ENCODE measurements at places on chromosomes 5 and 9.

DNA sequence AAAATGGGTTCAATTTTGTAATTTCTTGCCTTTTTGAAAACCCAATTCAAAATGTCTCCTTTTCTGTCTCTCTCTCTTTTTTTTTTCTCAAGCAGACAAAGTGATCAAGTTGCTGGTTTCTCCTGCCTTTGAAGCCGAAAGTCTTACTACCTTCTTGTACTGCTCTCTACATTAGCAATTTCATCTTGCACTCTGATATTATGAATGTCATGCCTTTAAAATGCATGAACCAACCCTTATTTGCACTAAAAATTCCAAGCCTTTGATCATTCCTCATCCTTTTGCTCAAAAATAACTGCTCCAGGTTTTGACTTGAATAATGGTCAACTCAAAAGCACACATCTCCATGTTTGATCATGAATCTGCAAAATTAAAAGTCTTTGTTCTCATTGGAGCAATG, 125.2 kb downstream of the CETN3 start:
- DNase-seq = no peak

- no peak for DNase-seq
Measured at GRCh38 chr9:81035171-81035570, 654.2 kb downstream of the TLE1 start.

DNA sequence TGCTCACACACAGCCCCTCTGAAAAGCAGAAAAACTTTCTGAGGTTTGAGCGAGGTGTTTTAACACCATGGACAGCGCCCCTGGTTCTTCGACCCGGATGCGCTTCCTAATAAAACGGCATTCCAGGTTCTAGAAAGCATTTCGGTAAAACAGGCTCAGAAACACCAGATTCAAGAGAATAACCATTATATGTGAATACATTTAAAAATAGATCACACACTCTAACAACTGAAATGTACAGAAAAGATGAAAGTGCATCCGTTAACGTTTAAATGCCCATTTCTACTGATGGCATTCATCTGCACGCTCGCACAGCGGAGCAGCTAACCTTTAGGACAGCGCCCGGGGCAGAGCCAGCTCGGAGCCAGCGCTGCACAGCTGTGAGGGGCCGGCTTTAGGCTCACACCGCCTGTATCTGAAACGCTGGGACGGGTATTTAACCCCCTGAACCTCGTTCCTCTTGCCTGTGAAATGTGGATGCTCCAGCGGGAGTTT, 26.3 kb upstream of the TENT4A start:
- DNase-seq = no peak

DNA sequence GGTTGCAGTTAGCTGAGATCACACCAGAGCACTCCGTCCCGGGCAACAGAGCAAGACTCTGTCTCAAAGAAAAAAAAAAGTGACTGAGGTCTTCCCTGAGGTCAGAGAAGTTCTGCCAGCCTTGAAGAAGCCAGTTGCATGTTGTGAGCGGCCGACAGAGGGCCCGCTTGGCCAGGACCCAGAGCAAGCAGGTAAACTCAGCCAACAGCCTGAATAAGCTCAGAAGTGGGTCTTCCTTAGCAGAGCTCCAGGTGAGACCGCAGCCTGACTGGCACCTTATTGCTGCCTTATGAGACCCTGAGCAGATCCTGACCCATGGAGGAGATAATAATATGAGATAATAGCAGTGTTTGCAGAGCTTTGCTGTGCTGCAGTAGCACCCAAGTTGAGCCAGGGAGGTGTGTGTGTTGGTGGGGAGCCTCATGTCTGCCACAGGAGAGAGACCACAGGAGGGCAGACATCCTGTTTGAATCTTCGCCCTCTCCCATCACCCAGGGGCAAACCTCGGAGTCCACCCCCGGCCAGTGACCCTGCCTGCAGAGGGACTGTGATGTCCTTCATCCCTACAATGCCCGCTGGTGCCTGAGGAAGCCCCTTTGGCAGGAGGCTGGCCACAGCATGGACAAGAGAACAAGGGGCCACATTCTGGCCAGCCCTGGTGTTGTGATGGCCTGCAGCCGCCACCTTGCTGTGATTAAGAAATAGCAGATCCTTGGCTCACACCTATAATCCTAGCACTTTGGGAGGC, 10.8 kb upstream of the BARX1 start:
- no peak for DNase-seq

DNA sequence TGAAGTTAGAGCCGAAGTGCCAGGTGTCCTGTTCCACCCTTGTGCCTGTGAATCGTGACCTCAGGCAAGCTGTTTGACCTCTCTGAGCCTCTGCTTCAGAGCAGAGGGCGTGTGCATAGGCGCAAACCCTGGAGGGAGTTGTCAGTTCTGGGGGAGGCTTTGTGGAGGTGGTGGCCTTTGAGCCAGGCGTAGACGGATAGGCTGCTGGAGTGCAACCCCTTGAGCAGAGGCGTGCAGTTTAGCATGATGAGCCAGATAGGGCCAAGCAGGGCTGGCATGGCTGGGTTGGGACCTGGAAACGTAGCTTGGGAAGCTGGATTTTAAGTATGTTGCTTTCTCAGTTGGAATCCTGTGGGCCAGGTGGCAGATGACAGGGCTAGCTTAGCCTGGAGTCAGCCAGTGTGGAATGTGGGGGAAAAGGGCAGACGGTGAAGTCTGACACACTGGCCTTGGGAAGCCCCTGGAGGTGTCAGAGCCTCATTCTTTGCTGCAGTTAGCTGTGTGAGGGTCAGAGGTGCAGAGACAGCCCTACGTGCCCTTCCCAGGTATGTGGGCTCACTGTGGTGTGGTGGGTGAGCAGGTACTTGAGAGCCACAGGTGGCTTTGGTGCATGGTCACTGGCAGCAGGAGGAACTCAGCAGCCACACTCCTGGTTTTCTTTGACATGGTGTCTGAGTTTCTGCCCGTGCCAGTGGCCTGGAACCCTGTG, 93.4 kb downstream of the DAB2IP start:
- DNase-seq = no peak

GRCh38 chr5:149617760-149618306, 36.5 kb downstream of the ARHGEF37 start:
- DNase-seq = no peak

DNA sequence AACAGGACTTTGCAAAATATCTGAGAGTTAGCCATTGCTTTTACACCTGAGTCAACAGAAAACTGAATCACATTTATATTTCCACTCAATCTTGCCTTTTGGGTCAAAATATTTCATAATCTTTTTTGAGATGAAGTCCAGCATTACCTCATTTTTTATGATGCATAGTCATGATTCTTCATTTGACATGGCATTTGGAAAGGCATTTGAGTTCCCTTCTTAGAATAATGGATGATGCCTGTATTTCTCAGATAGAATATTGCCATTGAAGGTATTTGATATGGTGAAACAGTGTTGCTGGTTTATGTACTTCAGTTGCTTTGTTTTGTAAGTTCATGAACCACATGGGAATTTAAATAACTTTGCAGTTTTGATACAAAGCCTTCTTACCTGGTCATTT, 180.4 kb downstream of the PRR16 start:
- no peak for DNase-seq

GRCh38 chr9:129822898-129823541, 916 bp downstream of the TOR1A start:
- DNase-seq = no peak

DNA sequence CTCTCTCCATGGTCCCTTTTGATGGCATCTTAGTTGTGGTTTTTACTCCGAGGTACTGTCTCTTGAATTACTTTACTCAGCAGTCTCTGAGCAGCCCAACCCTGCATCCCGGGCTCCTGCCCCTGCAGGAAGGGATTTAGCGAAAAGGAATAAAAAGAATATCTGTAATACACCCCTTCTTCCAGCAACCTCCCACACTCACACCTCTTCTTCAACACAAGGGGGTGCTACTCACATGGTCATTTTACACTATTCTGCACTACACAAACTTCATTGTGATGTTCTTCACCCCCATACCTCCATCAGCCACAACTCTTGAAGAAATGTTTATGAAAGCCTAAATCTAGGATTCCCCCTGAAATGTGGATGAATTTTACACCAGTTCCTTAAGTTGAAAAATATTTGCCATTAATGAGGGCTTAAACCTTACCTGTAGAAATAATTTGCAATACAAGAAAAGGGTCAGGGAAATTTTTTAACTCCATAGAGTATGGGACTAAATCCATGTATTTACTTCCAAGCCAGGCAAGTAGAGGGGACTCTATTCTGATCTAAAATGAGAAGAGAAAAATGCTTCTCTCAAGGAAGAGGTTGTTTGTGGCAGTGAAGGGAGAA, 26.0 kb downstream of the TPD52L3 start:
- DNase-seq = peak; percentile 7

Data from activated T-cell treated with anti-CD3 and anti-CD28 coated beads for 24 hours (primary cell).